Tongue (tissue), 3 donors: ENCODE measurements at places on chromosomes 6 and 20. TPM values are rescaled to one million over a fixed set of nuclear protein-coding genes. Genes with fewer than 3 reads are reported as not detected.

Gene MEI4
- total RNA-seq: 0.31 TPM

Gene PHF20
- total RNA-seq: 46.2 TPM

Gene PTGIS
- 27.7 TPM for total RNA-seq

Gene PNRC1
- 165 TPM for total RNA-seq

GRCh38 chr6:21300439-21300838 lies 293.1 kb upstream of the SOX4 start:
- no peak for DNase-seq

DNA sequence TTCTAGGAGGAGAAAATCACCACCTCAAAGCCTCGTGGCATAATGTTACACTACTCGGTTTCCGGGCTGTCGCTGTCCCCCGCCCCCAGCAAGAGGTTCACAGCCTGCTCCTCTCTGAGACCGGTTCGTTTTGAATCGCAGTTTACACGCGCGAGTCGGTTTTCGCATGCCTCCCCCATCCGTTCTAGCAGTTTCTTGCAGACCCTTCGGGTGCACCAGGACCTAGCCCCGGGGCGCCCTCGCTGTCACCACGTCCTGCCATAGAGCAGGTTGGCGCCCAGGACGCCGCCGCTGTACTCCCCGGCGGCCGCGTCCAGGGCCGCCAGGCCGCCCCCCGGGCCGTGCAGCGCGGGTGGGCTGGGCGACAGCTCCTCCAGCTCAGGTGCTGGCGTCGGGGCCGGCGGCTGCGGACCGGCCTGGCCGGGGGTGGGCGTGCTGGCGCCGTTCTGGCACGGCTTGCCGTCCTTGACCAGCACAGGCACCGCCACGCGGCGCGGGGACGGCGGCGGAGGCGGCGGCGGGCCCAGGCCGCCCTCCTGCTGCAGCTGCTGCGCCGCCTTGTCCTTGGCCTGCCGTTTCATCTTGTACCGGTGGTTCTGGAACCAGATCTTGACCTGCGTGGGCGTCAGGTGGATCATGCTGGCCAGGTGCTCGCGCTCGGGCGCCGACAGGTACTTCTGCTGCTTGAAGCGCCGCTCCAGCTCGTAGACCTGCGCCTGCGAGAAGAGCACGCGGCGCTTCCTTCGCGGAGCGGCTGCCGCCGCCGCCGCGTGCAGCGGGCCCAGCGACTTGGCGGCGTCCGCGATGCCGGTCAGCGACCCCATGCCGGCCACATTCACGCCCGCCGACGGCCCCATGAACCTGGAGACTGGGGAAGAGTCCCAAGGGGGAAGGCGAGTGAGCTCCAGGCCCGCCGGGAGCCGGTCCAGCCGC lies 1.4 kb downstream of the NKX2-4 start:
- peak; percentile 21 for DNase-seq

DNA sequence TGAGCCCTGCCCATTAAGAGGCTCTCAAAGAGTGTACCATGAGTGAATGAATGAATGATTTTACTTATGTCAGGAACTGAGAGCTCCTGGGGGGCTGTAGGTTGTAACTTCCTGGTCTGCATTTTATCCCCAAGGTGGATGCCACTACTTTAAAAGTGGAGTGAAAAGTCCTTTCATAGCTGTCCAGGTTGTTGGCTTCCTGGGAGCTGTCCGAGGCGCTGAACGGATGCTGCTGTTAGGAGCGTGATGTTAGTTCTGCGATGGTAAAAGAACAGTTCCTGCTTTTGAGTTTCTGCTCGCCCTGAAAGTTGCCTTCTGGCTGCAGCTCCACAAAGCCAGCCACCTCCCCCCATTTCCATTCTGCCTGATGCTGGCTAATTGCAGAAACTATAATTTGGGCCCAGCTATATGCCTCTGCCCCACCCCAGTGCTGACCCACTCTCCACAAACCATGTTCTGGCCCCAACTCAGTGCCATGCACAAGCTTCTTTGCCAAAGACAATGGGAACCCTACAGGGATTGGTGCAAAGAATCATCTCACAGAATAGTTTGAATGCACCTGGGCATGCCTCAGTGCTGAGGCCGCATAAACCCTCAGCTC lies 330.9 kb upstream of the CDH4 start:
- peak; percentile 81 for DNase-seq

GRCh38 chr6:56732517-56732916 lies 89.8 kb upstream of the DST start:
- no peak for DNase-seq
